T follicular helper cell (primary cell): ENCODE measurements at places on chromosomes 2 and 18.

DNA sequence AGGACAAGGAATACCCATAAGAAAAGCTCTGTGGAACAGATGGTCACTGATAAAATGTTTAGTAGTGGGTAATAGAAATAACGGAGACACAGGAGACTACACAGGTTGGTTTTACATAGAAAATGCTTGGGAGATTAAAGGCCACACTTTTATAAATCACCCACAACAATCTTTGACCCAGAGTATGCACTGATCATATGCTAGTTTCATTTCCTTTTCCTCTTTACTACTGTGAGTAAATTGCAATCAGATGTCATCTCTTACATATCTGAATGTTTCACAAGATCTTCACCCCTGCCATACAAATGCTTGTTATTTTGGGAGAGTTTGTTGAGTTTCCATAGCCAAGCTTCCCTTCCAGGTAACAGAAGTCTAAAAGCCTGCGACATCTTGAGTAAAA is 978.4 kb upstream of the KLHL29 start:
- no peak for DNase-seq

GRCh38 chr2:68039317-68039716 is 23.5 kb downstream of the C1D start:
- DNase-seq: no peak

DNA sequence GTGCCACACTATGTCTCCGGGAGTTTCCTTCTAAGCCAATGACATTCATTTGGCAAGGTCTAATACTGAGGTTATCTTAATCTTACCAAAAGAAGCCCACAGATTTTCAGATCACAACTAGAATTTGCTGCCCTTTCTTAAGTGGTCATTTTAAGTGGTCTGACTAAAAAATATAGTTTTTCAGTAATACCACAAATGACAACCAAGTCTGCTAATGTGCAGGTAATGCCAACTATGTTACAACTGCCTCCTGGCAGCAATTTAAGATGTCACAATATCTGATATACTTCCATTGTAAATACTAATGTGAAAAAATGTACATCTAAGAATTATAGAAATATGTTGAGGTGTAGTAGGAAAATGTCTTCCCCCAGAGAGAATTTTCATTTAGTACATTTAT is 49.3 kb downstream of the USP37 start:
- DNase-seq: no peak

- no peak for DNase-seq
Observed at GRCh38 chr2:36147670-36148390, 207.7 kb upstream of the CRIM1 start.

GRCh38 chr2:201118961-201119854 is 3.2 kb downstream of the CFLAR start:
- no peak for DNase-seq

DNA sequence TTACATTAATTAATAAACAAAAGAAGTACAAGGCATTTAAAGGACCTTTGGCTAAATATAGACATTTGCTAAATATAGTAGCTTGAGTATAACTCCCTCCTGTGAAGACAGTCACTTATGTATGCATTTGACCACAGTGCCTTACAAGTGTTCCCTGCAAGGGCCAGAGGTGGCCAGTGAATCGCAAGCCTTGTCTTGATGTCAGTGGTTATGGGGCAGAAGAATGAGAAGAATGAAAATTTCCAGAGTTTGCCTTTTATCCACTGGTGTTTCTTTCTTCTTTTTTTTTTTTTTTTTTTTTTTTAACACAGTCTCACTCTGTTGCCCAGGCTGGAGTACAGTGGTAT is 1.8 kb downstream of the LRRFIP1 start:
- DNase-seq: no peak

DNA sequence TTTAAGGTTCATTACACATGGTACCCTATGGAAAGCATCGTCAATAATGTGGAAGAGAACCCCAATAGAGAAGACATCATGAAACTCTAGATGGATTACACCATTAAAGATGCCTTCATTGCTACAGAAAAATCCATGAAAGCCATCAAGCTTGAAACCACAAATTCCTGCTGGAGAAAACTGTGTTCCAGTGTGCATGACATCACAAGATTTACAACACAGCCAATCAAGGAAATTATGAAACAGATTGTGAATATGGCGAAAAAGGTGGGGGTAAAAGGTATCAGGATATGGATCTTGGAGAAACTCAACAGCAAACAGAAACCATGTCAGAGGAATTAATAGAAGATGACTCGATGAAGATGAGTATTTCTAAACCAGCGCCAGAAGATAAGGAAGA is 200.0 kb downstream of the SLC4A10 start:
- no peak for DNase-seq

GRCh38 chr2:145079641-145080040 is 559.7 kb upstream of the ZEB2 start:
- no peak for DNase-seq

GRCh38 chr18:43780782-43781340 is 503.6 kb upstream of the SYT4 start:
- no peak for DNase-seq

DNA sequence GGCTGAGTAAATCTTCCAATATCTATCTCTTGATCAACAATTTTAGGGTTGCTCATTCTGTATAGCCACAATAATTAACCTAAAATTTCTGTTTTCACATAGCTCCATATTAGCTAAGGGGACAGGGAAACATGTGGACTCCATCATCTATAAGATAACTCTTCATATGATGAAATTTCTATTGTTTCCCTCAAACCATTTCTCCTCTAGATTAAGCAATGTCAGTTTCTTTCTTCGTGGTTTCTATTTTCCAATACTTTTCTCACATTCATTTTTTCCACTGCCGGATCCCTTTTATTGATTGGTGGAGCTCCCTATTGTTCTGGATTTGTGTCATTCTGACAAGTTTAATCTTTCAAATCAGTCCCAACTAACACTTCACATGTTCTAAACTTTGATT is 1221.3 kb upstream of the ZEB2 start:
- DNase-seq: no peak
